ENCODE measurements at places on chromosomes 1 and 21. TPM values are rescaled to one million over a fixed set of nuclear protein-coding genes. Genes with fewer than 3 reads are reported as not detected.

OR2L5 gene
- total RNA-seq, result not detected

TDRD5 gene
- total RNA-seq, result not detected

DNA sequence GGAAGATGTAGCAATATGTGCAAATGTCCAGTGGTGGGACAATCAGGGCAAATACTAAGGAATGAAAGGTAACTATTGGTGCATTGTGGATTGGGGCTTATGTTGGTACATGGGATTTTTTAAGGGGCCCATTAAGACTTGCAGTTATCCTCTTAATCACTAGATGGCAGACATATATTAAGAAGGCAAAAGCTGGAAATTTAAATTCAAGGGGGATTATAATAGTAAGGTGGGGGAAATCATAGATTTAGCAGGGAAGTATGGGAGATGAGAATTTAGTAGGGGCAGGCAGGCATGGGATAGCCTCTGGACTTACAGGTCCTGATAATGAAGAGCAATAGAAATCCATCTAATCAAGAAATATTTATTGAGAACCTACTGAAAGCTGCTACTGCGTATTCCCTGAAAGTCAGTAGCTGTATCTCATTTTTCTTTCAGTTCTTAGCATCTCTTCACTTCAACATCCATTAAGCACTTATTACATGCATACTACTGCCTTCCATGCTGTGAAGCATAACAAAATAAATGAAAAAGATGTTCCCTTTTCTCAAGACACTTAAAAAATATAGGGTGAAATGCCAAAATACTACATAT lies 251.8 kb downstream of the CRB1 start:
- DNase-seq, result no peak

DNA sequence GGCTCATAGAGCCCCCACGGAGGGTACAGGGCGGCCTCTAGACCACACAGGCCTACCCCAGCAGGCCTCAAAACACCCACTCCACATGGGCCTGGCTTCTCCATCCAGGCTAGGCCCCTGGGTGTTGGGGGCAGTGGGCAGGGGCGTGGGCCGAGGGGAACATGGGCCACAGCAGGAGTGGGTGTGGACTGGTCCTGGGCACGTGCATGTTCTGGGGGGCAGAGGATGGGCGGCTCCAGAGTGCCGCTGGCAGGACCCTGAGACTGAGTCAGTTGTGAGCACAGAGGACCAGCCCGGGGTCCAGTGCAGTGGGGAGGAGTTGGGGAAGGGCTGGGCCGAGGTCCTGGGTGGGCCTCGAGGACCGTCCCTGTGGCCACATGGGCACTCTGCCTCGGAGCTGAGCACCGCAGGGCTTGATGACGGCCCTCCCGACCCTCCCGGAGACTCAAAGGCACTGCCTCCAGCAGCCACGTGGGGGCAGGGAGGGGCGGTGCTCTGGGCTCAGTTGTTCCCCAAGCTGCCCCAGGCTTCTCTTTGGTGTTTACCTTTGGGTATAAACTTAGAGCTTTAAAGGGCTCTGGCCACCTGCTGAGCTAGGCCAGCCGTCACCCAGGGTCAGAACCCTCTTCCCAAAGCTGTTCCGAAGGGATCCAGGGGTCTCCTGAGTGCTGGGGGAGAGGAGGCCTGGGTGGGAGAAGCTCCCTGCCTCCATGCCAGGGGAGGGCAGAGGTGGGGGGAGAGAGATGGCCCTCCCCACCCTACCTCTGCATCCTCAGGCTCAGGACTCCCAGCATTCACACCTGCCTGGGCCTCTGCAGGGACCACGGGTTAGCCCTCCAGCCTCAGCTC lies 79.9 kb downstream of the MORN1 start:
- peak; percentile 76 for DNase-seq

OR2G3 gene
- not detected for total RNA-seq

CCDC27 gene
- total RNA-seq, result not detected

- peak; percentile 95 for DNase-seq
Observed at GRCh38 chr1:90717665-90718410, 736 bp upstream of the BARHL2 start.
